ENCODE measurements at places on chromosomes 5 and 9. TPM values are rescaled to one million over a fixed set of nuclear protein-coding genes. Genes with fewer than 3 reads are reported as not detected.

The ATP6V0E1 gene
- 212 TPM for total RNA-seq

The MAP1B gene
- total RNA-seq: 12.5 TPM

The GRIN1 gene
- total RNA-seq: not detected

The ZBTB5 gene
- total RNA-seq: 14.3 TPM

The CCNI2 gene
- 0.19 TPM for total RNA-seq

The ENC1 gene
- 13.5 TPM for total RNA-seq

The TRIP13 gene
- 3.3 TPM for total RNA-seq

The BAAT gene
- not detected for total RNA-seq

The SPINK7 gene
- not detected for total RNA-seq

The PKD2L2 gene
- 1.8 TPM for total RNA-seq

The SHOC1 gene
- total RNA-seq: not detected

The PCDHGA4 gene
- total RNA-seq: 2.7 TPM
